ENCODE measurements at places on chromosomes 16 and 17.

GRCh38 chr17:78714534-78714933, 67.5 kb downstream of the CYTH1 start:
- DNase-seq, result no peak

GRCh38 chr16:89570342-89570923, 5.1 kb upstream of the CPNE7 start:
- DNase-seq, result no peak

DNA sequence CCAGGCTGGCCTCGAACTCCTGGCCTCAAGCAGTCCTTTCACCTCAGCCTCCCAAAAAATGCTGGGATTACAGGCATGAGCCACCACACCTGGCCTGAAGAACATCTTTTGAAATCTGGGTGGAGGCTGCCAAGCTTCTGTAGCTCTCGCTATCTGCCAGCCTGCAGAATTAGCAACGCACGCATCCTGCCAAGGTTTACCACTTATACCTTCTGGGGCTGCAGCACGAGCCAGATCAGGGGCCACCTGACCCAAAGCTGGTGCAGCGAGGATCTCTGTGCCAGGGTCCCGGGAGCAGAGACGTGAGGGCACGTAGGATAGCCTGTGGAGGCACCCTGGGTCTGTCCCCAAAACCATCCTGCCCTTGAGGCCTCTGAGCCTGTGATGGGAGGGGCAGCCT, 22.2 kb downstream of the SLC38A8 start:
- DNase-seq, result no peak

GRCh38 chr16:88376835-88377726, 5.7 kb upstream of the ZNF469 start:
- DNase-seq, result no peak

DNA sequence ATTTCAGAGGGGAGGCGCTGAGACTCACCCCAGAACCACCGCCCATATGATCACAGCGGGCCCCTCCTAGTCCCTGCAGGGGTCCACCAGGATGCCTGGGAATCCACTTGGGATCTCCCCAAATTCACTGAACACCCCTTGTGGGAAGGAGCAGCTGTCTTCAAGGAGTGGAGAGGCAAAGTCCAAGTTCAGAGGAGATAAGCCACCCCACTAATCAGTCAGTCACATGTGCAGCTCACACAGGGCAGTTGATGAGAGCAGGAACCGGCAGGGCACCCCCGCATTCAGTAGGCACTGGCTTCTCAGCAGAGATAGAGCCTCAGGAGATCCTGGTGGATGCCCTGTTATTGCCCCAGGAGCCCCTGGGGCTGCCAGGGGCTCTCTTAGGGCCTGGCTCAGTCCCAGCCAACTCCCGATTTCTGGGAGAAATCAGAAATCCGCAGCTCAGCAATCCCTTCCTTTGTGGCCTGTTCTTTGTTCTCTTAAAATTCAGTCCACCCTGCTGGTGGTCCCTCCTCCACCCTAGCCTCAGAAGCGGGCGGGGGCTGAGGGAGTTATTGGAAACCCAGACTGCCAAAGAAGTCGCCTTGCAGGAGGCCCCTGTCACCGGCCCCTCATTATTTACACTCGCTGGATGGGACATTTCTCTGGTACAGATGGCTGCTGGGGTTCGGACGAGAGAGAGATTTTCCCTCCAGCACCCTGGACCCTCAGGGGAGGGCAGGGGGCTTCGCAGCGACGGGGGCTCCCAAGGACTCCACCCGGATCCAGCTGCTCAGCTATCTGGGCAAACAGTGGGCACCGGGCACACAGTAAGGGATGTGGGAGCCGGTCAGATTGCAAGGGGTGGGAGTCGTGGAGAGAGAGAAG, 1.8 kb downstream of the CDC42EP4 start:
- DNase-seq, result no peak

- no peak for DNase-seq
These were observed 1.5 kb upstream of the SIAH1 start for GRCh38 chr16:48386559-48387312.
